ENCODE measurements at places on chromosomes 7 and 10.

DNA sequence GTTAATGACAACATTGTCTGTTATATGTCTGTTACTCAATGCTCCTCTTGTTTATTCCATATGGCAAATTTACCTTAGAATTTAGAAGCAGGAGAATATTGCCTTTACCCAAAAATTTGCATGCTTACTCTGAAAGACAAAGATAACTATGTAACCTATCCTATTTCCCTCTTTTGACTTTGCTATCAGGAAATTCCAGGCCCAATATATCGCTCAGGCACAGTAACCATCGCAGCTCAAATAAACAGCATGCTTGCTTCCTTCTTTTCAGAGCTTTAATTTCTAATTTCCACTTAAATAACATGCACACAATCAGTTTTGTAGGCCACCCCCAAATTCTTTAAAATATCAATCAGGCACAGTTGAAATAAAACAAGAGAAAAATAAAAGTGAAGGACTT, 57.8 kb downstream of the EBLN1 start:
- no peak for DNase-seq

GRCh38 chr7:158395780-158396278, 191.8 kb downstream of the PTPRN2 start:
- no peak for DNase-seq

GRCh38 chr10:33132626-33133025, 174.6 kb upstream of the ITGB1 start:
- no peak for DNase-seq

DNA sequence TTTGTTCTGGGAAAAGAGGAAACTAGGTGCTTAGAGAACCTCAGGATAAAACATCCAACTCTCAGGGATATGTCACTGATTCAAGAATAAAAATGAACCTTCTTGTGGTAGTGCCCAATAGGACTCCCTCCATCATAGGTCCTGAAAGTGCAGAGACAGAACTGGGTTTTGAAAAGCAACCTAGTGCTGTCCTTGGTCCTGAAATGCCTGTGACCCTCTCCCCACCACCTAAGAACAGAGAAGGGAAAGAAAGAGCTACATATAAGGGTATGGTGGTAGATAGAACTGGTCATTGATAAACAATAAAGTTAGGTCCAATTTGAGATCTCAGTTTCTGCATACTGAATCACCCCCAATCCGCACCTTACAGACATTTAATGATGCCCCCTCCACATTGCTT, 953.3 kb downstream of the XPNPEP1 start:
- DNase-seq, result no peak

DNA sequence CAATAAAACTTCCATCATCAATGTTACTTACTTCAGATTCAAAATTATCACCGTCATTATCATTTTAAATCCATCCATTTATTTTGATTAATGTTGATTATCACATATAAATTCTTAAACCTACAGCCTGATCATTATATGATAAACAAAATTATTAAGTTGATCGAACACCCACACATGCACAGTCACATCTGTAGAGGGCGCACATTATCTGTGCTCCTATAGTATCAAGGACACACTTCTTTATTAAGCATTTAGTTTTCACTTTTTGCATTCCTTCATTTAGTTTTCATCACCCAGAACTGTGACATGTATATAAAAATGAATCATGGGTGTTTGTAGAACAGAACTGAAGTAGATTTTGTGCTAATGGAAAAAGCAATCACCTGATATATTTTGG, 26.2 kb upstream of the ZNF716 start:
- no peak for DNase-seq

DNA sequence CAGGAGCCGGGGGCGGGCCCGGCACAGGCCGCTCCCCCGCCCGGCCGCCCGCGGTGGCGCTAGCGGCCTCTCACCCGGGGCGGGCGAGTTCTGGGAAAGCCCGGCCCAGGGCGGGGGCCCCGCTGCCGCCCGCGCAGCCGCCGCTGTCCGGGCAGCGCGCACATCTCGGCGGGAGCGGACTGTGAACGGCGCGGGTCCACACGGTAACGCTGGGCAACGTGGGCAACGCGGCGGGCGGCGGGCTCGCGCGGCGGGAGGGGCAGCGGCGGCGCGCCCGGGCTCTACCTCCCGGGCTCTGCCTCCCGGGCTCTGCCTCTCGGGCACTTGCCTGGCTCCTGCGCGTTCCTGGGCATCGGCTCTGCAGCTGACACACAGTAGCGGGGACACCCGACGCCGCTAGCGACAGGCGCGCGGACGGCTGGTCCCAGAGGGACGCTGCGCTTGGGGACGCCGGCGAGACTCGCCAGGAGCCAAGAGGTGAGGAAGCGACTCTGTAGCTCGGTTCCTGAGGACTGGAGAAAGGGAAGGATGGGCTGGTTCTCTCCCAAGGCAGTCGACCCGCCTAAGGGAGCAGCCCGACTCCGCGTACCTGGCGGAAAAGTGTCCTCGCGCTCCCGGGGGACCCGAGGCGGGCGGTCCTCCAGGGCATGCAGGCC, at the start of gene PLCE1:
TSS of gene PLCE1 (plus strand) at position 150 of the 656 bp plus-strand sequence. CDS start 37,116 bp downstream, outside the sequence.
- no peak for DNase-seq

DNA sequence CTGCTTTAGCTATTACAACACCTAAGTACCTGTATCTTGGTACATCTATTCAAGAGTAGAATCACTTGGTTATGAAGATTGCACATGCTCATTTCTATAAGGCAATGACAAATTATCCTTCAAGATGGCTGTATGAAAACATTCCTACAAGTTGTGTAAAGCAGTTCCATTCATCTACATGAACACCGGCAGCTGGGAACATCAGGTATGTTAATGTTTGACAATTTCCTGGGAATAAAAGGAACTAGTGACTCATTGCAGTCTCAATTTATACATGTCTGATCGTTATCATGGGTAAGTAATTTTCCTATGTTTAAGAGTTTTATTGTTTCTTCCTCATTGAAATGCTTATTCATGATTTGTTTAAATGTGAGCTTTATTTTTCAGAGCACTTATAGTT, 203.2 kb upstream of the SEMA3E start:
- no peak for DNase-seq

DNA sequence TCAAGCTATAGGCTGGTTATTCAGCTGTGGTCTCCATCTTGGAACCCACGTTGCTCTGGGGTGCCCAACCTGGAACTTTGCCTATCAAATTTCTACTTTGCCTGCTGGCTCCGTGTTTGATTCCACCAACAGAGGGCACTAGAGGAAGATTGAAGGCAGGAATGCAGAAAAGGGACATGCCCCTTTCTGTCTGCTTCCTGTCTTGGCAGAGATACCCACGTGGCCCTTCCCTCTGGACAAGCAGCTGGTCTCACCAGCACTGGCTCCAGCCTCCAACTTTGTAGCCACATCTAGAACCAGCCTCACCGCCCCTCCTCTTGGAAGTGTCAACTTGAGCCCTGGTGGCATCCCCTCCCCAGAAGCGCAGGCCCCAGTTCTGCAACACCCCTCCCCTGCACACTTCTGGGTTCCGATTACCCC, 52.1 kb upstream of the ZNF438 start:
- peak; percentile 56 for DNase-seq

DNA sequence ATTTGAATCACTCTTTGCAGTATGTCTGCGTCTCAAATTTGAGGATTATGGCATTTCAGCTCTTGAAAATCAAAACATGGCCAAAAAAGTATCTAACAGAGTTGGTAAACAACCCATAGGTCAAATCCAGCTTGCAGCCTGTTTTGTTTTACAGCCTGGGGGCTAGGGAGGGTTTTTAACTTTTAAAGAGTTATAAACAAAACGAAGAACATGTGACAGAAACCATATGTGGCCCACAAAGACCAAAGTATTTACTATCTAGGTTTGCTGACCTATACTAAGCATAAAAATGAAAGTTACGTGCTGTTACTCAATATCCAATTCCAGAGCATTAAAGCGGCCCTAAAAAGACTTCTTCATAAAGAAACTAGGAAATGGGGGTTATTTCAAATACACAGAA, 55.5 kb upstream of the STARD3NL start:
- DNase-seq, result no peak

DNA sequence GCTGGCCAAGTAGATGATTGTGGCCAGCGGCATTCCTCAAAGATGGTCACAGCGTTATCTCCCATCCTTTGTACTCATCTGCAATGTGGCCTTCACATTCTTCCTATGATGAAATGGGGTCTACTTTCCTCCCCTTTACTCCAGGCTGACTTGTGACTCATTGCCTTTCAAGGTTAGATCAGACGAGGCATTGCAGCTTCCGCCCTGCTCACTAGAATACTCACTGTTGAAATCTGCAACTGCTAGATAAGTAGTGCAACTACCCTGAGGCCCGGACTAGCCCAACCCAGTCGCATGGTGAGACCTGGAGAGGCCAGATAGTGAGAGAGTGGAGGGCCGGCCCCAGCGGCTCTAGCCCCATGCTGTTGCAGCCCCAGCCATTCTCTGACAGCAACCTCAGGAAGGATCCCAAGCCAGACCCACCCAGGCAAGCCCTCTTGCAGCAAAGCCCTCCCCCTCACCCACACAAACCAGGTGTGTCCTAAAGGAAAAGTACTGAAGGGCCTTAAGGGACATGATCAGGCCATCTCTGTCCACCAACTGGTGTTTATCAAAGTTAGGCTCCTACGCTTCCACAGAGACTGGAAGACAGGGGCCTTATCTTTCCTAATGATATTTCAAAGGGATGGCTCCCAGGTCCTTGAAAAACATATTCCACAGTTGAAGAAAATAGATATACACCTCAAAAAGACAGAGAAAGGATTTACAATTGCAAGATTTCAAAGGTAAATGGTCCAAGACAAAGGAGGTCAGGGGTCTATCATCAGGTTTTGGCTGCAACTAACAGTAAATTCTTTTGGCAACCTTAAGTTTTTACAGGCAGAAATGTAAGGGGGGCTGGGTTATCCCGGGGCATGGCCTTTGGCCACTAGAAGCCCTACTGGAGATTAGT, 107.2 kb upstream of the TRIM24 start:
- DNase-seq, result no peak

DNA sequence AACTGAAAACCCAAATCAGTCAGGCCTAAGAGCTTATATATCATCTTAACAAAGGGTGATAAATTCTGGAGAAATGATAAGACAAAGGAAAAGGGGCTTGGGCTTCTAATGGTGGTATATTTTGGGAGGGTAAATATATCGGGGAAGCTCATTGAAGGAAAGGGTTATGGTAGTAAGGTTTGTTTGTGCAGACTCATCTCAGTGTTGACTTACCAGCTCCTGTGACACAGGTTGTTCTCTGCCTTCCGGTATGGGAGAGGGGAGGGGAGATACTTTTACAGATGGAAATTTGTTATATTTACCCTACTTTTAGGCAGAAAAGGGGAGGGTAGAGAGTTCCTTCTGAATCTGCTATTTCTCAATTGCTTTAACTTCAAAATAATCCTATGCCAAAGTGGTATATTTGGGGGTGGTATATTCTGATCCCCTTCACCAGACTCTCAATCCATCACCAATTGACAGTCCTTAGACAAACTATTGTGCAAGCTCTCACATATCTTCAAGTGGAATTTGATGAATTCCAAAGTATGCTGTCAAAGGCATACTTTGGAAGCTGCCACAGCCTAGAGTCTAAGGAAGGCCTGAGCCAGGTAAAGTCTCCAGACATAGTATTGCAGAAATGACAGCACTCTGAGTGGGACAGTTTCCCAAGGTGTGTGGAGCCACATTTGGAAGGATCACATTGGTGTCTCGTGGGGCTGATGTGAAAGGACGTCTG, 13.3 kb upstream of the PAPSS2 start:
- no peak for DNase-seq

DNA sequence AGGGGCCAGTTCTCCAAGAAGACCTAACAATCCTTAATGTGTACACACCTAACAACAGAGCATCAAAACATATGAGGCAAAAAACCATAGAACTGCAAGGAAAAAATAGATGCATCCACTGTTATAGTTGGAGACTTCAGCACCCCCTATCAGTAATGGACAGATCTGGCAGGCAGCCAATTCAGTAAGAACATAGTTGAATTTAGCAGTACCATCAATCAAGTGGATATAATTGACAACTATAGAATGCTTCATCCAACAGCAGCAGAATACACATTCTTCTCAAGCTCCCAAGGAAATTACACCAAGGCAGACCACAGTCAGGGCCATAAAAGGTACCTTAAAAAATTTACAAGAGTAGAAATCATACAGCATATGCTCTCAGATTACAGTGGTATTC, 42.2 kb downstream of the POLL start:
- no peak for DNase-seq

GRCh38 chr10:43199684-43200537, 61.7 kb downstream of the CSGALNACT2 start:
- no peak for DNase-seq

GRCh38 chr7:116324582-116324981, 114.2 kb downstream of the TES start:
- DNase-seq, result no peak

DNA sequence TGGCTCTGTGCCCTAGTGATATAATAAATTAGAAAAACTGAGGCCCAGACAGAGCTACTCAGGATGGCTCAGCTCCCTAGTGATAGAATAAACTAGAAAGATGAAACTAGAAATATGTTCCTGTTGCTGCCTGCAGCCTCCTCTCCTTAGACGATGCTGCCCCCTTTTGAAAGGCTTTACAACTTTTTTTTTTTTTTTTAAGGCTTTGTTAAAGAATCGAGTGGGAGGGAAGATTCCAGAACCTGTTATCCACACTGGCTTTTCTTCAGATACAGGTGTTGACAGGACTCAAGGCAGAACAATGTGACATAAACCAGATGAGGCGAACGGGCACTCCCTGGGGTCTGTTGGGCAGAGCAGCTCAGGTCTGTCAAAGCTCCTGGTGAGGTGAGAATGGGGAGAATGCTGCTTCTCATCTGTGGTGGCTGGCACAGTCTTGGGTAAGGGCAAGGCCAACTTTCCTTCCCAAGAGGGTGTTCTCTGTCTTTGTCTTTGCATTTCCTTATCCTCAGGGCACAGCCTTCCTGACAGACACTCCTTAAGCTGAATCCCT, 175.1 kb downstream of the COBL start:
- peak; percentile 52 for DNase-seq

DNA sequence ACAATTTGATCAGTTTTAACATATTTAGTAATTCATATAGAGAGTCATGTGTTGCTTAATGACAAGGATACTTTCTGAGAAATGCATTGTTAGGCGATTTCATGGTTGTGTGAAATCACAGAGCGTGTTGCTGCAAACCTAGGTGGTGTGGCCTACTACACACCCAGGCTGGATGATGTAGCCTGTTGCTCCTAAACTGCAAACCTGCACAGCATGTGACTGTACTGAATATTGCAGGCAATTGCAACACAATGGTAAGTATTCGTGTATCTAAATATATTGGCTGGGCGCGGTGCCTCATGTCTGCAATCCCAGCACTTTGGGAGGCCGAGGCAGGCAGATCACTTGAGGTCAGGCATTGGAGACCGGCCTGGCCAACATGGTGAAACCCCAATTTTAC, 73.7 kb upstream of the BAIAP2L1 start:
- DNase-seq, result no peak

DNA sequence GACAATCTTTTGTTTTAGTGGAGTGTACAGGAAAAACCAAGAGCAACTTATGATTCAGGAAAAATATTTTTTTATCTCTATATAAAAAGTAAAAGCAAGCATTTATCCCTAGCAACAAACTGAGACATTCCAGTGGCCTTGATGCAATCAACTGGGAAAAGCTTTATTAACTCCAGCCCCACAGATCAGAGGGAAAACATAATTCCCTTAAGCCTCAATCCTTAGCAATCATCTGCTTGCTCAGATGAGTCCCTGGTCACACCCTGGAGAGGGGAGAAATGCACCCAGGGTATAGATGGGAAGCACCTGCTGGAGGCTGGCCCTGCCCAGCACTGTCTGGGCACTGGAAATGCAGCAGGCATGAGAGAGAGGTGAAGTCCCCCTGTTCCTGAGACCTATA, 636.6 kb downstream of the TNS3 start:
- DNase-seq, result no peak

- no peak for DNase-seq
These were observed 34.0 kb downstream of the DKK1 start for GRCh38 chr10:52348037-52348564.

- DNase-seq, result no peak
These were observed 25.3 kb upstream of the WNT2 start for GRCh38 chr7:117347962-117348672.

Measured in bone marrow (tissue), 2 donors.